ENCODE measurements at places on chromosomes 7 and 10.

DNA sequence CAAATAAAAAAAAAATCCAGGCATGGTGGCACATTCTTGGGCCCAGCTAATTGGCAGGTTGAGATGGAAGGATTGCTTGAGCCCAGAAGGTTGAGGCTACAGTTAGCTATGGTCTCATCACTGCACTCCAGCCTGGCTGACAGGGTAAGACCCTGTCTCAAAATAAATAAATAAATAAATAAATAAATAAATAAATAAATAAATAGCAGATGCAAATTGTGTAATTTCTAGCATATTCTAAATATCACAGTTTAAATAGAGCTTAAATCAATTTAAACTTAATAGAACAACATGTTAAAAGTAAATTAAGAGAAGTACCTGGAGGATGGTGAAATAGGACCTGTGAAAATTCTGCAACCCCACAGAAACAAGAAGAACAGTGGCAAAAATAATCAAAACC lies 290.5 kb downstream of the TFEC start:
- DNase-seq, result no peak

GRCh38 chr7:13988065-13988464 lies 1.4 kb downstream of the ETV1 start:
- DNase-seq, result no peak

DNA sequence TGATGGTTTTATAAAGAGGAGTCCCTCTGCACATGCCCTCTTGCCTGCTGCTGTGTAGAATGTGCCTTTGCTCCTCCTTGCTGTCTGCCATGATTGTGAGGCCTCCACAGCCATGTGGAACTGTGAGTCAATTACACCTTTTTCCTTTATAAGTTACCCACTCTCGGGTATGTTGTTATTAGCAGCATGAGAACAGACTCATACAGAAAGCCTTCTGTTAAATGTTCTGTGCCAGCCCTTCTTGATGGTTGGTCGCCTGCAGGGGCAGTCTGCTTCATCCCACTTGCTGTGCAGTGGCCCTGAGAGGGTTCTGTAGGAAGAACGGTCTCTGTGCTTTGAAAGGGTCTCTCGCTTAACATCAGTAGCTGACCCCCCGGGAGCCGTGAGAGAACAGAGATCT lies 248.9 kb upstream of the IGFBP3 start:
- DNase-seq, result no peak

- DNase-seq, result no peak
Measured at GRCh38 chr7:65731562-65732035, 141.3 kb upstream of the VKORC1L1 start.

DNA sequence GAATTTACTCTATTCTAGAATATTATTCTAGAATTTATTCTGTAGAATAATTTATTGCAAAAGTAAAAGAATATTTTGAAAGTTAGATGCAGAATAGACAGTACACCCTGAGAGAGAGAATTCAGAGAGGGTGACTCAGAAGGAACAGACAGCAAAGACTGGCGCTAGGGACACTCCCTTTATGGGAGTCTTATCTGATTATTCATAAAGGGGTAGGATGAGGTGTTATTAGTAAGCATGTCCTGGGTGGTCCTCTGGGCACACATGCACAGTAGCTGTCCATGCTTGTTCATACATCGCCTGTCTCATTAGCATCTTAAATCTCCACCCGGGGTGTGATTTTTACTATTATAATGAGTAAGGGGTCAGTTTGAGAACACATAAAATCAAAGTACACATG lies 100.1 kb downstream of the XPNPEP1 start:
- no peak for DNase-seq

DNA sequence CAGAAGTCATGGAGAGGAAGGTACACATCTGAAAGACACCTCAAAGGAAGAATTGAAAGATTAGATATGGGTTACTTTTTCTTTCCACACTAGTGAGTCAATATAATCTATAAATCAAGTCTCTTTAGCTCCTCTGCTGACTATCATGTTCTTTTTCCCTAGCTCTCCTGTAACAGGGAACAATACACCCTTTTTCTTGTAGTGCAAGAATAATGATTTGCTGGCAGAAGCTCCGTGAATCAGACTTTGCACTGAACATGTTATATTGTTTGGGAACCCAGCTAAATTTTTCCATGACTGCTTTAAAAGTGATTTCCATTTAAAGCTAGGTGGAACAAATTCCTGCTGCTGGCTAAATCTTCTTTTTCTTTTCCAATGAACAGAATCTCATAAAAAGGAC lies 756.6 kb upstream of the C7orf33 start:
- DNase-seq, result no peak

GRCh38 chr10:81920213-81920829 lies 45.3 kb downstream of the NRG3 start:
- no peak for DNase-seq

- no peak for DNase-seq
Measured at GRCh38 chr10:28875549-28876081, 198.3 kb downstream of the BAMBI start.

GRCh38 chr7:121582258-121582657 lies 186.2 kb upstream of the FAM3C start:
- no peak for DNase-seq

All from urinary bladder (tissue), 4 donors.